Myocyte (in vitro differentiated cells): ENCODE measurements at places on chromosomes 16 and 17. TPM values are rescaled to one million over a fixed set of nuclear protein-coding genes. Genes with fewer than 3 reads are reported as not detected.
A peak's percentile ranks its signal among the peaks of the same experiment; 100 is the strongest.

The ANKFN1 gene
- 0.10 TPM in 1 of 2 replicates, not detected in the other for total RNA-seq

The PYDC1 gene
- not detected in 2 replicates for total RNA-seq

The TP53TG3B gene
- total RNA-seq, result not detected in 2 replicates

The IL17C gene
- not detected in 2 replicates for total RNA-seq

The IRX6 gene
- total RNA-seq, result 0.05 and 0.13 TPM in 2 replicates

The TBX21 gene
- not detected in 2 replicates for total RNA-seq

The ABCA8 gene
- total RNA-seq, result 0.11 TPM in 1 of 2 replicates, not detected in the other

The TEKT3 gene
- not detected in 2 replicates for total RNA-seq

The ZNF624 gene
- total RNA-seq, result 5.2 and 7.4 TPM in 2 replicates

DNA sequence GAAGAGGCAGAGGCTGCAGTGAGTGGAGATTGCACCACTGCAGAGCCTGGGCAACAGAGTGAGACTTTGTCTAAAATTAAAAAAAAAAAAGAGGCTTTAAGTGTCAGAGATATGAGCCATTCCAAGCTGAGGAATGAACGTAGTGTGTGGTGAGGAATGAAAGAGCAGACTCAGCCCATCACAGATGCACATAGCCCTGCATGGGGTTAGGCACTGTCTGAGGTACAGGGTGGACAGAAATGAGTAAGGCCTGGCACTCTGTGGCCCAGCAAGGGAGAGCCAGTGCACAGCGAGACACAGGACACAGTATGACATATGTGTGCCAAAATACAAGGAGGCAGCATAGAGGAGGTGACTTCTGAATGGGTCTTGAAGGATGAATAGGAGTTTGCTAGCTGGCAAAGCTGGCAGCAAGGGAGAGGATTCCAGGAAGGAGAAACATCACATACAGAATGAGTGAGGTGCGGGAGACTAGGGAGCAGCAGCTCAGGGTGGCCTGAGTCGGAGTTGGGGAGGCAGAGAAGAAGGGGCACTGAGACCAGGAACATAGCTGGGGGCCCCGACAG, 8.7 kb upstream of the ZNF469 start:
- DNase-seq, result no peak

DNA sequence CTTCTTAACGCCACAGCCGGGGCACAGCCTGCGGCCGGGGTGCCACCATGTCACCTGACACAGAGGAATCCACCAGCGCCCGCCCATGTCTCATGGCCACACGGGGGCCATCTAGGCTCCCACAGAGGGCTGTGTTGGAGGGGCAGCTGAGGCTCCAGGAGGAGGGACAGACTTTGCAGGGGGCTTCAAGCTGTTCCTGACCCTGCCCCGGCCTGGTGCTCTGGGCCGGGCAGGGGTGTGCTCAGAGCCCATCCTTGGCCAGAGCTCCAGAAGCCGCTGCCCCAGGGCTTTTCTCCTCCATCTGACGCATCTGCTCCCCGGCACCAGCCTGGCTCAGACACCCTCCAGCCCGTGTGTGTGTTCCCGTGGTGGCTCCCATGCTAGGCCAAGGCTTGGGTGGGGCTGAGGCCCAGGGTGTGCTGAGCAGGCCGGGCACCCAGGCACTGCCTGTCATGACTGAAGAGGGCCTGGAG, 7.8 kb upstream of the SLC38A10 start:
- DNase-seq, result no peak

GRCh38 chr16:4591191-4591590, 23.5 kb downstream of the UBALD1 start:
- no peak for DNase-seq

DNA sequence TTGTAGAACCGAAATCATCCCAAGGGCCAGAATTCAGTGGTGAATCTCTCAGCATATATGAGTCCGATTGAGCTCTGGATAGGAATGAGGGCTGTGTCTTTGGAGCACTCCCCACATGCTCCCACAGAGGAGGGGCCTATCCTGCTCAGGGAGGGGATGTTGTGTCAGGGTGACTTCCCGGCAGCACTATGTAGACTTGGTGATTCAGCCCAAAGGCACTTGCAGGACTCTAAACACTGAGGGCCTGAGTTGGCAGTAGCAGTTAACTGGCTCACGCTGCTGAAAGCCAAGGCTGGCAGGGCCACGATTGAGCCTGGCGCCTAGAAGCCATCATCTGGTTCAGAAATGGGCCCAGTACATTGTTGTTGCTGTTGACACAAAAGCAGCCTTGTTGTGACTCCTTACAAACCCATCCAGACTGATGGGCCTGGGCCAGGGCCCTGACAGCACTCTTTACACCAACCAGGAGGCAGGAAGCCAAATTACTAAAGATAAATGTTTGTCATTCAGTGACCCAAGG, 31.9 kb downstream of the NMT1 start:
- DNase-seq, result peak; percentile 98

- DNase-seq, result no peak
Observed at GRCh38 chr16:88649195-88649923, 1.5 kb downstream of the CYBA start.

DNA sequence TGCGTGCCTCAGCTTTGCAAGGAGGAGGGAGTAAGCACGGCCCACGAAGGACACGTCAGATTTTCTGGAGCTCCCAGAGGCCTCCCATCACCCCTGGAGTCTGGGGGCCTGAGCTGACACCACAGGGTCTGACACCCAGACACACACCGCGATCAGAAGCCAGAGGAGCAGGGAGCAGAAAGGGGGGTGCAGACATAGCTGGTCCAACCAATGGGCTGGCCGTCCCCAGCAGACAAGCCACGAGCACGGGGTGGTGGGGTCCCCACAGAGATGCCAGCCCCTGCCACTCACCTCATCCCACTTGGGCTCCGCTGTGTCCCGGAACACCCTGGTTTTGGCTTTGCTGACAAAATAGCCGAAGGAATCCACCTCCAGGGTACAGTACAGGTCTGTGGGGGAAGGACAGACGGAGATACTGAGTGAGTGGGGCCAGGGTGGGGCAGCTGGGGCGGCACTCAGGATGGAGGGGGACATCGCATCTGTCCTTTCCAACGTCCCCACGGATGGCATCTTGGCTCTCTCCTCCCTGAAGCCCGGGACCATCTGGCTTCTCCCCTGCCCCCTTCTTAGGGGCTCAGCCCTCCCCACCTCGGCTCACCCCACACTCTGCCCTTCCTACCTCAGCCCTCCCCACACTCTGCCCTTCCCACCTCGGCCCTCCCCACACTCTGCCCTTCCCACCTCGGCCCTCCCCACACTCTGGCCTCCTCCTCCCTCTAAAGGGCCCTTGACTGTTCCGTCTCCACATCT, 53.5 kb downstream of the TIMM22 start:
- no peak for DNase-seq

DNA sequence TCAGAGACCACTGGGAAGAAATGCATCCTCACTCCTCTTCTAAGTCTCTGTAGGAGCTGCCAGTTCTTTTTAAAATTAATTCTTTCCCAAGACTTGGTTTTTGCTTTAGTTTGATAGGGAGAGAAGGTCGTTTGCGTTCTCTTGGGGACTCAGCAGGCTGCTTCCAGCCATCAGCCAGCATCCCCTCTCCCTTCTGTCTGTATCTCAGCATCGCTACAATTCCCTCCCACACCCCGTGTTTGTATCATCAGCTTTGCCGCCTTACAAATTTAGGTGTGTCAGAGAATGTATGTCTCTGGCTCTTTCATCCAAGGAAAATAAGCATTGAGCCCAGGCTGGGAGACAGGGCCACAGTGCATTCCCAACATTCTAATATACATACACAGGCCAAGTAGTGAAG, 5.4 kb downstream of the HOXB6 start:
- no peak for DNase-seq

DNA sequence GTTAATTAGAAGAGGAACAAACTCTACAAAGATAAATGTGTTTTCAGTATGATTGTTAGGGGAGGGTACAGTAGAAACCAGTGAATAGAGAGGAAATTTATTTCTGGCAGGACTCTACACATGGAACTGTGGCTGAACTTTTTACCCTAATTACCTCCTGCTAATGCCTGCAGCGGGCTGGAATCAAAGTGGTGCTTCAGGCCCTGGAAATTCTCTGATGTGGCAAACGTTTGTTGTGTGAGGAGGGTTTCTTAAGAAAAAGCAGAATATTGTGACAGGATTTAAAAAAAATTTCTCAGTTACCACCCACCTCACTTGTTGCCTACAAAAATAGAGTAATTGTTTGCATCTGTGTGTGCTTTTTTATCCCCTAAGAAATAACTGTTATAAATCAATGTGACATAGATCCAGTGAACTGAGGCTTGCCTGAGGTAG, 154.5 kb downstream of the BCAS3 start:
- DNase-seq, result no peak

- DNase-seq, result no peak
Observed at GRCh38 chr17:57544834-57545463, 200.2 kb downstream of the CCDC182 start.

DNA sequence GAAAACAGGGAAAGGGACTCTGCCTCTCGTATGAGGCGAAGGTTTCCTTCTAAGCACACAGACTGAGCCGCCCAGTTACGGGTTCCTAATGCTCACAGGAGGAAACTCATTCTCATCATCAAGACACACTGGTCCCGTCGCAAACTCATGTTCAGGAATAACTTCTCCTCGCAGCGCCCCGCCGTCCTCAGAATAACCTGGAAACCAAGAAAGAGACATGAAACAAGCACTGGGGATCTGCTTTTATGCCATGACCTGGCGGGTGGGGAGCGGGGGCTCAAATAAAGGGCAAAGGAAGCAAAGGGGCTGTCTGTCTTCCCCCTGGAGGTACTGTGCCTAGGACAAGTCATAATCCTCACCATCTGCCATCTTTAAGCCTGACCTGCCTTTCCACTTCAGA, 31.3 kb downstream of the WIPI1 start:
- no peak for DNase-seq

DNA sequence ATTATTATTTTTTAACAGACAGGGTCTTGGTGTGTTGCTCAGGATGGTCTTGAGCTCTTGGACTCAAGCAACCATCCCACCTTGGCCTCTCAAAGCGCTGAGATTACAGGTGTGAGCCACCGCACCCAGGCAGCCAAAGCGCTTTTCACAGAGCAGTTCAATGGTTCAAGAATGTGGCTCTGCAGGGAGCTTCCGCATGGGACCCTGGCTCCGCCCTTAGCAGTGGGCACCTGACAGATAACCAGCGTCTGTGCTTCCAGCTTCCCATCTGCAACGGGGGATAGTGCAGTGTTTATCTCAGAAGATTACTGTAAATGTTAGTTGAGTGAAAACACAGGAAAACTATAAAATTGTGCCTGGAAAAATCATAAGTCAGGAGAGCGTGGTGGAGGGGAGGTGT, 99.4 kb downstream of the KCNJ12 start:
- no peak for DNase-seq

- DNase-seq, result peak; percentile 83
Observed at GRCh38 chr17:78383725-78384471, 5.4 kb downstream of the PGS1 start.
